Epithelial cell of proximal tubule (primary cell): ENCODE measurements at places on chromosomes 3 and 15.

- no peak for DNase-seq
These were observed 339.7 kb downstream of the NLGN1 start for GRCh38 chr3:173737167-173737808.

GRCh38 chr3:129794311-129795185 is 99.0 kb downstream of the TMCC1 start:
- DNase-seq, result peak; percentile 70

DNA sequence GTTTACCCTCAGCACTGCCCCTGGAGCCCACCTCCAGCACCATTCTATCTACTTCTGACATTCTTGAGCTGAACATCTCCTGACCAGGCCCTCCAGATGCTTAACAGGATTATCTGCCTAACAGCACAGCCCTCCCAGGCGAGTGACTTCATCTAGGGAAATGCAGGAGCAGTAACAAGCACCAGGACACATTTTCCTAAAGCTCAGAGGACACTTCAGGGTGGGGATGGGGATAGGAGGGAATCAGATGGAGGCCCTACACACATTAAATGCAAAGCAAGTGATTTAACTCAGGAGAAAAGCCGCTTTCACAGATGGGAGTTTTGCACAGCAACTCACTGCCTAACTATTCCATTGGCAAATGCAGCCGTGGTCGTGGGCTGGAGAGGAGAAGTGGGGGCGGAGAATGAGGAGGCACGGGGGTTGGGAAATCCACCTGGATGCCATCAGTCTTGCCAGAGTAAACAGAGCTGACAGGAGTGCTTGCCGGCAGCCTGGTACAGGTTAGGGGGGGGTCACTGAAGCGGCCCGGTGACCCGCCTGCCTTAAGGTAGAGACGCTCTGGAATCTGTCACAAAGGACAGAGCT is 21.3 kb upstream of the BNC1 start:
- no peak for DNase-seq

- no peak for DNase-seq
These were observed 37.2 kb upstream of the TM4SF1 start for GRCh38 chr3:149414557-149415231.

- DNase-seq, result no peak
These were observed 21.0 kb downstream of the MBNL1 start for GRCh38 chr3:152289708-152290107.

DNA sequence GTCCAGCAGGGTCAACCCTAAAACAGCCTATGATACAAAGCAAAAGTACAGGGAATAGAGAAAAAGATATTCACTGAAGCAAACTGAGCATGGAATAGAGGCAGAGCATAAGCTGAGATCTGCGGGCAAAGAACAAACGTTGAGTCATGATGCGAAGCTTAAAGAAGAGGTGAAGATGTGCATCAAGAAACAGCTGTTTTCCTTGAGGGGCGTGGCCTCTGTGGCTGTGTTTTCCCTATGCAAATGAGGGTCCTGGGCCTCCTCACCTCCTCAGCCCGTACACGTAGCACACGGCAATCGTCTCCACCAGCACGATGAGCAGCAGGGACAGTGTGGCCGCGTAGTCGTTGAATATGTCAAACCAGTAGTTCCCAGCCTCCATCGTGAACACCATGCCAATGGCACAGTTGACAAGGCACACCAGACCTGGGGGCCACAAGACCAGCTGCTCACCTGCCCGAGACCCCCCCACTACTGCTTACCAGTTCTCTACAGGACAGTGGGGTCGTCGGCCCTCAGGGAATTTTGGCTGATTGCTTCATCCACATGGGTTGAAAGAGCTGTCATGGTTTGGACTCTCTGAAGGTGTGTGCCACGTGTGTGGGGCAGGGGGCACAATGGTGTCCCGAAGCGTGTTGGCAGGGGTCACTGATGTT is 33.6 kb downstream of the SLC6A20 start:
- DNase-seq, result no peak

DNA sequence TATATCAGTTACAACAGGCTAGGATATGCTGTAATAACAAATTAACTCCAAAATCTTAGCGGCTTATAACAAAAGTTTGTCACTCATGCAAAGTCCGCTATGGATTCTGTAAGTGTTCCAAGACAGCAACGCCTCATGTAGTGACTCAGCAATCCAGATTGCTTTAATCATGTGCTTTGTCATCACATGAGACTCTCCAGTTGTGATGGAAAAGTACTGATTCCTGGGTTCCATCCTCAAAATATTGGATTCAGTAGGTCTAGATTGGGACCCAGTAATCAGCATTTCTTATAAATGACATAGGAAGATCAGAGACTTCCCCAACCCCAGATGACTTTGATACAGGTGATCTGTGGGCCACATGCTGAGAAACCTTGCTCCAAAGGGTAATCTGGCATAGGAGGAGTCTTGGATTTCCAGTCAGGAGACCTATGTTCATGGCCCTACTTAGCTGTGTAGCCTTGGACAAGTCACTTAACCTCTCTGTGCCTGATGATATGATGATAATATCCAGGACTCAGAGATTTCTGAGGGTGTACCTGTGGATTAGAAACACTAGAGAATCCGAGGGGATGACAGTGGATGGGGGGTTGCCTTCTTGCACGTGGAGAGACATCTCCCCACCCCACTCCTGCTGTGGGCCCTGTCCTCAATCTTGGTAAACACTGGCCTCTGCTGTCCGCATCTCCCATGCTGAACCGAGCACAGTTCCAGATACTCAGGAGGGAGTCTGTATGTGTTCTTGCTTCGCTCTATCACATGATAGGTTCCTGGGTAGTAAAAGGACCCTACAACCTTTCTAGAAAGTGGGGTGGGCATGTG is 65.5 kb downstream of the CORO2B start:
- peak; percentile 26 for DNase-seq

- no peak for DNase-seq
These were observed 159.2 kb downstream of the TNIK start for GRCh38 chr3:171301002-171301401.

DNA sequence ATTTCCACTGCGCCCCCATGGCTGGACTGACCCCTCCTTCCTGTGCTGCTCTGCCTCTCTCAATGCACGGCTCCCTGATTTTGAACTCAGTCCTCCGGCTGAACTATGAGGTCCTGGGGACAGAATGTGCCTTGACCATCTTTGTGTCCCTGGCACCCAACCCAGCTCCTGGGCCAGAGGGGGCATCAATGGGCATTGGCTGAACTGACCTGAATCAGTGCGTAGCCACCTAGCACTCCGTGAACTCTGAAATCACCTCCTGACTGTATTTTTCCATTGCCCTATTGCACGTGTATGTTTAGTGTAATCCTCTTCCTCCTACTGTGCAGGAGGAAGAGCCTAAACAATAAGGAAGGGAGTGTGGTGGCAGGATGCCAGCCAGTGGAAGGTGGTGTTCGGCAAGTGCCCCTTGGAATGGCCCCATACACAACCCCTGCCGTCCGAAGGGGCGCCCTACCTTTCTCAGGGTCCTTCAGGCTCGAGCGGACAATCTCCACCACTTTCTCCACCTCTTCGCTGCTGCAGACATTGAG is 33.5 kb downstream of the BDH1 start:
- DNase-seq, result no peak

DNA sequence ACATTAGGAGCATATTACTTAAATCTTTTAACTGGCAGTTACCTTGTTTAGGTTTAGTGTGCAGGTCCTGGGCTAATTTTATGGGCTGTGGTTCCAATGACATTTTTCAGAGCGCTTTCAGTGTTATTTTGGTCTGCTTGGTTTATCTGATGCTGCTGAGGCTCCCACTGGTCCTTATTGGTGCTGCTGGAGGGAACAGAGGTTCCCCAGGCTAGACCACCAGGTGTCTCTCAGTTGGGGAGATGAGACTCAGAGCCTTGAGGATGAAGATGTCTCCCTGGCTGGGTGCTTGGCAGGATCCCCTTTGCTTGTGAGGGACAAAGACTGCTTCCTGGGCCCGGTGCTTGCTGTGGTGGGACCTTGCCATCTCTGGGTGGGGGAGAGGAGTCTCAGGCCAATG is 28.3 kb upstream of the TASOR start:
- no peak for DNase-seq

GRCh38 chr3:29099296-29099695 is 181.6 kb upstream of the RBMS3 start:
- DNase-seq, result no peak
